EH (cell line): ENCODE measurements at places on chromosomes 3 and 15.

GRCh38 chr3:167653760-167654159 lies at the start of gene WDR49:
Gene WDR49, minus strand, starts transcription at chr3:167653942. Its CDS starts 517 bp downstream, at chr3:167653425.
- no peak for DNase-seq

DNA sequence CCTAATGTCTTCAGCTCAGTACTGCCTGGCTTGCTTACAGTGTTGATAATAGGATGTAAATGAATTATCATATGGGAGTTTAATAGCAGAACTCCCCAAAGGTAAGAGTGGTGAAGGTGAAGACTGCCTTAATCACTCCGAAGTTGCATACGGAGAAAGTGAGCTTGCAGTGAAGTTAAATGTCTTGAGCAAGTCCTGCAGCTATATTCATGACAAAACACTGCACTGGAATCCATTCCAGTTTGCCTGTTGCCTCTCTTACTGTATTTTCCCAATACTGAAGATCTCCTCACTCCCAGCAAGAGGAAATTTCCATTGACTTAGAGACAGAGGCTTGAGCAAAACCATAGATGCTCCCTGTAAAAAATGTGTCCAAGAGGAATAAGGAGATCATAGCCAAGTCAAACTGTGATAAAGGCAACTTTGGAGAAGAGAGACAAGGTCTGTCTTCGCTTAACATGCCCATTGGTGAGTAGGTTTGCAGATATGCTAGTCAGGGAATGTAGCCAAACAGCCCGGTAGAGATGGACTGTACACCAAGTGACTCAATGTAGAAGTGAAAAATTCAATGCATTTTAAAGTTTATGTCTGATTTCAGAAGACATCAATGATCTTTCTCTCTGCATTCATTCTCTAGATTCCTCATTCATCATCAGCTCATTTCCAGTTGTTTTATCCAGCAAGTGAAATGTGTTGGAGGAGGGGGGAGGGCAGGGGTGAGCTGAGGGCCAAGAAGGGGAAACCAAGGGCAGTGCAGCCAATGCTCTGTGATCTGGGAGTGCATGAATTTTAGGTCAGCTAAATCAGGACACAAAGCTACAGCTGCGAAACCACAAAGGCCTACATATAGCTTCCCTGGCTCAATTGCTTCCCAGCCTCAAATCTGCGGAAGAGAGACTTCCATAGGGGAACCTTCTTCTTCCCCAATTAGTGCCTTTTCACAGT lies 667.1 kb upstream of the NR2F2 start:
- DNase-seq: peak; percentile 92

DNA sequence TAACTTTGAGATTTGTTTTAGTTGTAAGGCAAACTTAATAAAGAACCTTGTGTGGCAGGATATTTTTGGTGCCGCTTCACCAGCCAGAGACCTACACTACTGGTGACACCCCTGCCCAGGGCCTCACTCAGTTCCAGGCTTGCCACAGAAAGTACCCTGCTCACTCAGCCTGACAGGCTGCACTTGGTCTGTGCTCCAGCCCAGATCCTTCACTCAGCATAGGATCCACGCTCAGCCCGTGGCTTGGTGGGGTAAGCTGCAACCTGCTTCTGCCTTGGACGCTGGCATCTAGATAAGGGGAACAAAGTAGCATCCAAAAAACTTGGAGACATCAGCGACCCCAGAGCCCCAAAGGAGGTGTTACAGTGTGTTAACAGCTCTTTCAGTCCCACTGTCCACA lies 825.5 kb downstream of the EPHA3 start:
- DNase-seq: no peak

- DNase-seq: peak; percentile 49
Observed at GRCh38 chr3:64392001-64392400, 166.7 kb upstream of the PRICKLE2 start.

DNA sequence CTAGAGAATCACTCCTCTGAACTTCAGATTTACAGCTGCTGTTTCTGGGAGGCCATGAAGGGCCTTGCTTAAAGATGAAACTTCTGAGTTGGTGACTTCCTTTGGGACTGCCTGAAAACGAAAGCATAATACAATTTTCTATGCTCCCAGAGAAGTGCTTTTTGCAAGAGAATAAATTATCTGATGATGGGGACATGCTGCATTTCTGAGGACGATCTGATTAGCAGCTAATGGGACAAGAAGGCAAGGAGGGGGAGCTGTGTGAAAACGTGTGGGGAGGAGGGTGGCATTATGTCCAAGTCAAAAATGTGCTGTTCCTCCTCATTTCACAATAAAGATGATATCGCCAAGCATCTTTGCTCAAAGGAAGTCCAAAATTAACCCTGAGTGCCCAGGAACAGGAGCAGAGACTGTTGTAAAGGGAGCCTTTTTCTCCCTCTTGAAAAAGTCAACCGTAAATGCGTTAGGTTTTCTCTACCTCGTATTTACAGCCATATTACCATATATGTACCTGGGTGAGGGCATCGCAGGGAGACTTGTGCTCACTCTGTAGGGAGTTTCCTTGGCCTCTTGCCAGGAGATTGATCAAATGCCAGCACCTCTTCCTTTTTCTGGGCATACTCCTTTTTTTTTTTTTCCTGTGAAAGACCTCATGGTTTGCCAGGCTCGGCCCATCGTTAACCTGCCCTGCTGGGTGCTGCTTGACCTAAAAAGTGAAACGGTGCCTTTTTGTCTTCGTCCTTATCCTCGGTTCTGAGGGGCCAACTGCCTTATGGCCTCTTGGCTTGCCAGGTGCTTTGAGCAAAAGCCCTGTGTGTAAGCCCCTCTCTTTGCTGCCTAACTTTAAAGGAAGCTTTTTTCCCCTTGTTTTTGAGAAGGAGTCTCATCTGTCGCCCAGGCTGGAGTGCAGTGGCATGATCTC lies 11.5 kb downstream of the ITPR1 start:
- peak; percentile 1 for DNase-seq

DNA sequence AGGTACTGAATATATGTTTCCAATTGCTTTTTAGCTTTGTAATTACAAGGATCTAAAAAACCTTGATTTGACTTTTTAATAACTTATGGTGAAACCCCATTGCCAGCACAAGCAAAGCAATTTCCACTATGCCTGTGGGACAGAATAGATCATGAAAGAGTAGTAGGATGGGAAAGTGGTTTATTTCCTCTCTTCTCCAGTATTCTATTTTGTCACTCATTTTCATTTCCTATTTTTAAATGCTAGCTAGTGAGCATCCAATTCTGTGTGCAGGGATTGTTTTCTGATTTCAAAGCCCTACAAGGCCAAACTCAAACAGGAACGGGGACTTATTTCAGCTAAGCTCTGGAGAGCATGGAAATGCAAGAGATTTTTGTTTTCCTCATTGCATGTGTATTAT lies 132.0 kb upstream of the TGFBR2 start:
- no peak for DNase-seq

DNA sequence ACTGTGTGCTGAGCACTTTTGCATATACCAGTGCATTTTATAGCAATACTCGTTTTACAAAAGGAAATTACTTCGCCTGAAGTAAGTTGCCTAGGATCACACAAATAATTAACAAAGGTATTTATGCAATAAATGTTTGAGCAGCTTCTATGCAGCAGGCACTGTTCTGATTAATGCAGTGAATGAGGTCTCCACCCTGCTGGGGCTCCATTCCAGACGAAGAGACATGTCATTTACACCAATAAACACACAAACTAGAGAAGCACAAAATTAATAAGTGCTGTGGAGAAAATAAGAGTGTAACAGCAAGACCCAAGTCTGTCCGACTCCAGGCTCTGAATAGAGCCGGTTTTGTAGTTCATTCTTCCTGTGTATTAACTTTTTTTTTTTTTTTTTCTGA lies 17.5 kb downstream of the NOX5 start:
- peak; percentile 20 for DNase-seq

GRCh38 chr3:9330166-9330703 lies 32.6 kb upstream of the THUMPD3 start:
- DNase-seq: no peak

DNA sequence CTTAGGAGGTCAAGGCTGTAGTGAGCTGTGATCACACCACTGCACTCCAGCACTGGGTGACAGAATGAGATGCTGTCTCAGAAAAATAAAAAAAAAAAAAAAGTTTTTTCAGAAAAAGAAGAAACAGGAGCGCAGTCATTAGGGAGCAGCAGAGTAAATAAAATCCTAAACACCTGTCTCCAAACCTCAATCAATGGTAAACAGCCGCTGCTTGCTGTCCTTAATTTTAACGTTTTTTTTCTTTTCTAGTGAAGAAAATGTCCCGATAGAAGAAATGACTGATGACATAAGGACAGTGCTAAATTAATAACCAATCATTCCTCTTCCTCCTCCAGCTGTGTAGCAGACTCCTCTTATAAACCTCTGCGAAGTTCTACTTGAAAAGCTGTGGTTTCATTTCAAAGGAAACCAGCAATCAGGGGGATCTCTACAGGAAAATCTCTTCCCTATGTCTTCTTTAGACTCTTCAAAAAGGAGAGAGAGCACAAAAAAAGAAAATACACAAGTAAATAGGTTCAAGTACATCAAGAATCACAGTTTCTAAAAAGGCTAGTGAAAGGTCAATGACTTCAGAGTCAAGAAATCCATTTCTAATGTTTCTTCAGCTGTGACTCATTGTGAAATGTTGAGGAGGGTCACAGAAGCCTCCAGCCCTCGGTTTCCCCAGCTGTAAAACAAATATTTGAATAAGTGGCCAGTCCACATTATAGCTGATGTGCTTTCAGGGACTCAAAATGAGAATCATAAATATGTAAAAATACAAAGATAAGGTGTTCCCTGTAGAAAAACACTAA lies 127.6 kb downstream of the TMCO5A start:
- DNase-seq: no peak

DNA sequence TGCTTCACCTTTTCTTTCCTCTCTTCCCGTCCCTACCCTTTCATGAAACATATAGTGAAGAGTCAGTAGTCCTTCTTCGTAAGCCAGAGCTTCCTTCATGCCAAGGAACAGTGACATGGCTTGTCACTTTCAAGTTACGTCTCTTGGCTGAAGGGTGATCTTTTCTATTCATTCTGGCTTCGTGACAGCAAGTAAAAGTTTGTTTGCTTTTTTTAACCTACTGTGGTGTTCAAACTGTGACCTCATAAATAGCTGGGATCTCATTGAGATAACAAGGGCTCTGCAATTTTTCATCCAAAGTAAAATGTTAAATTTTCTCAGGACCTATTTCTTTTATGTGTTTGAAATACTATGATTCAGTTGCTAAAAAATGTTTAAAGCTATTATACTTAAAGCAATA lies 10.5 kb downstream of the CDIN1 start:
- DNase-seq: peak; percentile 77

- peak; percentile 32 for DNase-seq
Observed at GRCh38 chr3:151327571-151328198, 1.7 kb downstream of the P2RY13 start.

- peak; percentile 70 for DNase-seq
Observed at GRCh38 chr3:21979706-21980105, 228.7 kb upstream of the ZNF385D start.

DNA sequence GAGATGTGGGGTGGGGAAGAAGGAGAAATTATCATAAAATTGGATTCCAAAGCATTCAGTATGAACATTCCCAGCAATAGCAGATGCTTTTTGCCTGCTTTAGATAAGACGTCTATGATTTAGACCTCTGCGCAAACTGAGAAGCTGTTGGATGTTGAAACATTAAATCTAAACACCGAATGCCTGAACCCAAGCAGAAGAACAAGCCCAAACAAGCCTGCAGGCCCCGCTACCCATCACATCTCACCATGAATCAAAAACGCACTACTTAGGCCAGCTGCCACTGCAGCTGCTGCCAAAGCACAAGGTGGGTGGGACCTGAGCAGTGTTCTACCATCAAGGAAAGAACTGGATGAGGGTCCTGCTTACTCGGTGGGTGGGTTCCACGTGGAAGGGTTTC lies 24.4 kb upstream of the THBS1 start:
- DNase-seq: no peak

GRCh38 chr3:43014956-43015355 lies 35.8 kb downstream of the GASK1A start:
- no peak for DNase-seq

- no peak for DNase-seq
Observed at GRCh38 chr3:194287977-194288706, 63.0 kb downstream of the CPN2 start.

GRCh38 chr3:158359339-158359738 lies 211.7 kb upstream of the MLF1 start:
- no peak for DNase-seq

GRCh38 chr3:9468460-9468859 lies 71.0 kb downstream of the SETD5 start:
- peak; percentile 20 for DNase-seq

DNA sequence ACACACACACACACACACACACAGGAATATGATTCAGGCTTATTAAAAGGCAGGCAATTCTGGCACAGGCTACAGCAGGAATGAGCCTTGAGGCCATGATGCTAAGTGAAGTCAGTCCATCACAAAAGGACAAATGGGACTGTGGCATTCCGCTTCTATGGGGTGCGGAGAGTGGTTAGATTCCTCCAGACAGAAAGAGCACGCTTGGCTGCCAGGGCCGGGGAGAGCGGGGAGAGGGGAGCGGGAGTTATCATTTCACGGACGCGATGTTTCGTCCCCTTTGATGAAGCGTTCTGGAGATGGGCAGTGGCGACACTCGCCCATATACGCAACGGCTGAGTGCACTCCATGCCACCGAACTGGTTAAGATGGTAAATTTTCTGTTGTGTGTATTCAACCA lies 58.5 kb upstream of the FAM174B start:
- DNase-seq: peak; percentile 70

DNA sequence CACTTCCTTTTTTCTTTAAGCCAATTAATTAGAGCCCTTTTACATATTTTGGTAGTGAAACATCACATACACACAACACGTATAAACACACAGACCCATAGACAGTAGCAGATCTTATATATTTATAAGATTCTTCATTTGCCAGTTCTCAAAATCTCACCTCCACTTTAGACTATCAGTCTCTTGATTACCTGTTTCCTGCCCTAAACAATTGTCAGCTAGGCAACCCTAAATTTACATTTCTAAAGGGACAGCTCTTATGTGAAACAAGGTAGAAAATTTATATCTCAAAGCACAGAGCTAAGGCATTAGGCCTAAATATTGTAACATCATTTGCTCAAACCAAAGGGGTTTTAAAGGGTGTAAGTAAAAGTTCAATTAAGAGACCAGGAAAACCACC lies 28.9 kb downstream of the SETMAR start:
- DNase-seq: no peak

GRCh38 chr3:150147776-150148175 lies 177.1 kb upstream of the PFN2 start:
- peak; percentile 72 for DNase-seq

DNA sequence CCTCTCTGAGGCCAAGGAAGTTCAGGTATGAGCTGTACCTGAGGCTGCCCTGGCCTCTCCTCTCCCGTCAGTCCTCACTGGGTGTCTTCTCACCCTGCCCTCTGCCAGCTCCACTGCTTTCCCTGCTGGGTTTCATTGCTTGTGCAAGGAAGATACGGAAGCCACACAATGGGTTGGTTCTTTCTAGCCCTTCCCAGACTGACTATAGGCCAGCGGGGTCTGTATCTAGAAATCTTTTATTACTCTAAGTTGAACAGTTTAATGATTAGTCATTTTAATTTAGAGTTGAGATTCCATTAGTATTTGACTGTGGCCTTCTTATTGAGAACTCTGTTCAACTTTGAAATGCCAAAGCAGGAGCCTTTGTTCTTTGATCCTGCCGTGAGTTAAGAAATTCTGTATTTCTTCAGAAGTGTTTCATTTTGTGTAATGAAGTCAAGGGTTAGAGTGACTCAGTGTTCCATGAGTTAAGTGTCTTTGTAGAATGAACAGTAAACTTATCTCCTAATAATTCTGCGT lies 16.2 kb downstream of the C3orf62 start:
- no peak for DNase-seq
